ENCODE measurements at places on chromosomes 16 and 17.

- DNase-seq, result no peak
These were observed 178.1 kb upstream of the TOX3 start for GRCh38 chr16:52725043-52725442.

DNA sequence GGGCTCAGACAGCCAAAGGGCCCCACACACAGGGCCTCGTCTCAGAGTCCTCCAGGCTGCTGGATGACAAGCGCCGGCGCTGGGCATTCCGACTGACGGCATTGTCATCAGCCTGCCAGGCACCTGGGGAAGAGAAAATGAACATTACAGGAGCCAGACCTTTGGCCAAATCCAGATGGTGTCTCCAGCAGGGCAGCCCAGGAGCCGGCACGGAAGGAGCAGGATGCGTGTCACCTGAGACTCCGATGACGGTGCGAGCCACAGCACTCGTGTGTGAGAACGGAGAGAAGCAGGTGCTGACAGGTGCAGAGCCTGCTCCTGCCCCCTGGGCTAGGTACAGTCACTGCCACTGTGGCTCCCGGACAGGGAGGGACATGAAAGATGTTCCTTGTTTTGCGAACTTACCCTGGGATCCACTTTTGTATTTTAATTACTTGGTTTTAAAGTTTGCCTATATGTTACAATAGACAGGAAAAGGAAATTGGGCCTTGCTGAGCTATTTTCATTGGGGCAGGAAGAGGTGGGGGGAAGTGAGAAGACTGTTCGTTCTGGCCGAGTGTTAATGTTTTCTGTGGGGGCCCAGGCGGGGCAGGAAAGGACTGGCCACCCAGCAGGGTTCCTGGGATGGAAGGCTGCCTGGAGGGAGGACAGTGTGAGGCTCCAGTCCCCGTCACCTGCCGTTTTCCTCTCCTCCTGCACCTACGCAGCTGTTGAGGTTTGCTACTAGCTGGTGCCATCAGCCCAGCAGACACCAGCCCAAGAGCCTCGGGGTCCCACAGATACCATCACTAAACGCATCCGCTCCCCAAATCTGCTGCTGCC is 4.4 kb upstream of the FOXJ1 start:
- DNase-seq, result no peak

GRCh38 chr16:58509256-58510096 is 5.8 kb upstream of the SETD6 start:
- no peak for DNase-seq

DNA sequence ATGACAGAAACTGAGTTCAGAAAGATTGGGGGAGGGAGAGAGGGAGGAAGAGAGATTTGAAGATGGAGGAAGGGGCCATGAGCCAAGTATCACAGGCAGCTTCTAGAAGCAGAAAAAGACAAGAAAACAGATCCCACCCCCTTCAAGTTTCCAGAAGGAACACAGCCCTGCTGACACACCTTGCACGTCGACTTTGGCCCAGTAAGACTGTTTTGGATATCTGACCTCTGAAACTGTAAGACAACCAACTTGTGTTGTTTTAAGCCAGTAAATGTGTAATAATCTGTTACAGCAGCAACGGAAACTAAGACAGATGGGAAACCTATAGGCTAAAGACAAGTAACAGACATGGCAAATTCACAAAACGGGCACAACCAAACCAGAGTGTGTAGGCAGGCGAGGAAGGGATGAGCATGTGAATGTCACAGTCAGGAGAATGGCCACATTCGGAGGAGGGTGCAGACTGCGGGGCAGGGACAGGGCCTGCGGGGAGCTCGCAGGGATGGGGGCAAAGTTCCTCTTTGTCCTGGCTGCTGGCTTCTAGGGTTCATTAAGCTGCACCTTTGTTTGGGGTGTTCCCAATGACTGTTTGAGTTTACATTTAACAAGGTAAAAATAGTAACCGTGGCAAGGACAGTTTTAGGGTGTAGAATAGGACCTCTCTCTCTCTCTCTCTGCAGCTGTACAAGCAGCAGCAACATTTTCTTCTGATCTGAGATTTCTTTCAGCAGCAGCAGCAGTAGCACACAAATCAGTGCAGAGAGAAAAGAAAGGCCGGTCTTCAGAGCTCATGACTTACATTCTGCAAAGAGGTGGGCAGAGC is 18.3 kb upstream of the ATP2C2 start:
- DNase-seq, result no peak

DNA sequence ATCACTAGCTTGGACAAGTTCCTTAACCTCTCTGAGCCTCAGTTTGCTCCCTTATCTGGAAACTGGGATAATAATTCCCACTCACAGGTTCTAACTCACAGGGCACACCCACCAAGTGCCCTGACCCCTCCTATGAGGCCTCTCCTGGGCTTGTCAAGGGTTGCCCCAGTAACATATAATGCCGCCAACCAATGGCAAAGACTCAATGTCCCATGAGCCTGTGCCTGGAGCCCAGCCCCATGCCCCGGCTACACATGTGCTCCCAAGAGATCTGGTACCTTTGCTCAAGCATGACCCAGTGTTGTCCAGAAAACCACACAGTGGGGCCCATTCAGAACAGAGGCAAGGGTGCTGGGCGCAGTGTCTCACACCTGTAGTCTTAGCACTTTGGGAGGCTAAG is 8.5 kb upstream of the FBXL19 start:
- no peak for DNase-seq

DNA sequence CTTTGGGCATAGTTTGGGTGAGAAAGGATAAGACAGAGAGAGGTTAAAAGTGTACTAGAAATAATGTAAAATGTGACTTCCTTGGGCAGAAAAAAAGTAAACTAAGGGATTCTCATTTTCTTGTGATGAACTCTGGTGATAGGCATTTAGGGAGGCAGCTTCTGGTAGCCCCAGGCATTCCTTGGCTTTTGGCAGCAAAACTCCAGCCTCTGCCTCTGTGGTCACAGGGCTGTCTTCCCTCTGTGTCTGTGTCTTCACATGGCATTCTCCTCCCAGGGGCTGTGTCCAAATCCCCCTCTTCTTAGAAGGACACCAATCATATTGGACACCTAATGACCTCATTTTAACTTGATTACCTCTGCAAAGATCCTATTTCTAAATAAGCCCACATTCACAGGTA is 54.7 kb downstream of the HS3ST3B1 start:
- DNase-seq, result no peak

GRCh38 chr17:80829166-80829813 is 162.4 kb upstream of the CHMP6 start:
- DNase-seq, result no peak

DNA sequence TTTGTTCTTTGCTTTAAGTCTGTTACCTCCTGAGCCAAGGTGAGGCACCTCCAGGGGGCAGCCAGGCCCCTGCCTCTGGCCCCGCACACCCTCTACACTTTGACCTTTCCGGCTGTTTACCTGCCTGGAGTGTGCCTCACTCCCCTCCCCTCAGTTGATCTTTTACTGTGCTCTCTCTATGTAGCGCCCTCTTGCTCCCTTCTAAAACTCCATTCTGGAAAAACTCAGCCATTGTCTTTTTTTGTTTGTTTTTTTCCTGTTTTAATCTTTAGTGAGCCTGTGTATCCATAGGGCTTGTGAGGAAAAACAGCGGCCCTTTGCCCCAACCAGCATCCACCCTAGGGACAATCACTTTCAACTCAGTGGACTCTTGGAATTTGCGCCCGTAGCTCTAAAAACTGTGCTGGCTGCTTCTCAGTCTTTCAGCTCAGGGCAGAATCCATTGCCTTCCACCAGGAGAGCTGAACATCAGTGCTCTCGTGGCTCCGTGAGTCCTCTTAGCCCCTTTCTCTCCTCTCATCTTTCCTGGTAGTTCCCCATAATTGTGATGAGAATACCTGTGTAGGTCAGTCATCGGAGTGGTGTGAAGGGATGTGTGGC is 4.3 kb downstream of the AMDHD2 start:
- no peak for DNase-seq

- DNase-seq, result peak; percentile 47
These were observed 221.0 kb downstream of the CCDC182 start for GRCh38 chr17:57523926-57524632.

GRCh38 chr17:66491213-66491612 is 188.8 kb downstream of the PRKCA start:
- DNase-seq, result no peak

DNA sequence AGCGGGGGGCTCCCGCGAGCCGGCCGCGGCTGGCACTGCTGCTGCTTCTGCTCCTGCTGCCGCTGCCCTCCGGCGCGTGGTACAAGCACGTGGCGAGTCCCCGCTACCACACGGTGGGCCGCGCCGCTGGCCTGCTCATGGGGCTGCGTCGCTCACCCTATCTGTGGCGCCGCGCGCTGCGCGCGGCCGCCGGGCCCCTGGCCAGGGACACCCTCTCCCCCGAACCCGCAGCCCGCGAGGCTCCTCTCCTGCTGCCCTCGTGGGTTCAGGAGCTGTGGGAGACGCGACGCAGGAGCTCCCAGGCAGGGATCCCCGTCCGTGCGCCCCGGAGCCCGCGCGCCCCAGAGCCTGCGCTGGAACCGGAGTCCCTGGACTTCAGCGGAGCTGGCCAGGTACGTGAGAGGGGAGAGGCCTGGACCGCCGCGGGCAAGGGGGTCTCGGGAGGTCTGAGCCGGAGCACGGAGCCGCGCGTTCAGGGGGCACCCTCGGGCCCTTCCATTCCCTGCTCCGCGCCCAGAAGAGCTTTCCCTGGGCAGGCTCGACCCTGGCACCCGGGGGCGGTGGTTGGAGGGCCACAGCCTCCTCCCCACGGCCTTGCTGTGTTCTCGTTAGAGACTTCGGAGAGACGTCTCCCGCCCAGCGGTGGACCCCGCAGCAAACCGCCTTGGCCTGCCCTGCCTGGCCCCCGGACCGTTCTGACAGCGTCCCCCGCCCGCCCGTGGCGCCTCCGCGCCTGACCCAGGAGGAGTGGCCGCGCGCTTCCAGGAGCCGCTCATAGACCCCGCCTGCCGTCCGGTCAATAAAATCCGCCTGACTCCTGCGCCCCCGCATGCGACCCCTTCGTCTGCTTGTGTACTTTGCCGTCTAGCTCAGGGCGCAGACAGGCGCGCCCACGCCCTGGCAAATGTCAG is 591 bp downstream of the NPW start:
- no peak for DNase-seq

GRCh38 chr17:13353590-13353989 is 248.1 kb downstream of the HS3ST3A1 start:
- DNase-seq, result no peak

GRCh38 chr17:55622547-55622946 is 100.1 kb downstream of the TMEM100 start:
- peak; percentile 39 for DNase-seq

DNA sequence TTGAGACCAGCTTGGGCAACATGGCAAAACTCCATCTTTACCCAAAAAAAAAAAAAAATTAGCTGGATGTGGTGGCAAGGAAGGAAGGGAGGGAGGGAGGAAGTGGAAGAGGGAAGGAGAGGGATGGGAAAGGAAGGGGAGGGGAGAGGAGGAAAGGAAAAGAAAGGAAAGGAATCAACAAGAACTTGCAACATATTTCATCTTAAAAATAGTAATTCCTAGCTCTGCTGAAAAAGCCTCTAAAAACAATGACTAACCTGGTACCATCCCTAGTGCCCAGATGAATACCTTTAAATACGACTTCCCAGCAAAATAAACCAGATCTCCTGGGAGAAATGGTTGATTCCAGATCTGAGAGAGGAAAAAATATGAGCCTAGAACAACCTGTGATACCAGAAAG is 27.1 kb upstream of the MNT start:
- no peak for DNase-seq

DNA sequence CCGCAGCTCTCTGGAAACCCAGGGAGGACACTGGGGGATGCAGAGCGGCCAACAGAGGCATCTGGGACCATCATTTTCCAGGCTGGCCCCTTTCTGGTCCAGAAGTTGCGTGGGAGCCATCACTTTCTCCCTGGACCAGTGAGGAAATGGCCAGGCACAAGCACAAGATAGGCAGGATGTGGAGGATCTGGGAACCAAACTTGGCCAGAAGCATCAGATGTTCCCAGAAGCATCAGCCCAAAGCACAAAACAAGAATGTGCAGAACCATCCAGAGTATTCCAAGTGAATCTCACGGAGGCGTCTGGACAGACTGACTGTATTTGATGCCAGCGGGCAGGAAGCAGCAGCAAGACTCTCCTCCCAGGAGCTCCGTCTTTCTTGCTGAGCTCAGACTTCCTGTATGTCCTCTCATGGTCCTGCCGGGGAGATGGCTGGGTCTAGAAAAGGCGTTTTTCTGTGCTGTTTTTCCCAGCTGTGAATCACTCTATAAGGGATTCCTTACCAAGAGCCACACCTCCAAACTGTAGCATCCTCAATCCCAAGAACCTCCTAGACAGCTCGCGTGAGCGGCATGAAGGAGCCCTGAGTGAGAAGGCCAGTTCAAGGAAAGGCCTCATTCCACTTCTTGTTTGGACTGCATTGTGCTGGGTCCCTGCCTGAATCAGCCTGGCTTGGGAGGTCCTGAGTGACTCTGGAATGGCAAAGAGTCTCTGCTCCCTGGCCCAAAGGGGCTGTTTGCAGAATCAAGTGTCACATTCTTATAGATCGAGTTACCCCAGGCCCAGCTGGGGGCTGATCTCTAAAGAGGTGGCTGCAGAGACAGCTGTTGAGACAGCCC is 49.5 kb upstream of the MTSS2 start:
- peak; percentile 71 for DNase-seq

DNA sequence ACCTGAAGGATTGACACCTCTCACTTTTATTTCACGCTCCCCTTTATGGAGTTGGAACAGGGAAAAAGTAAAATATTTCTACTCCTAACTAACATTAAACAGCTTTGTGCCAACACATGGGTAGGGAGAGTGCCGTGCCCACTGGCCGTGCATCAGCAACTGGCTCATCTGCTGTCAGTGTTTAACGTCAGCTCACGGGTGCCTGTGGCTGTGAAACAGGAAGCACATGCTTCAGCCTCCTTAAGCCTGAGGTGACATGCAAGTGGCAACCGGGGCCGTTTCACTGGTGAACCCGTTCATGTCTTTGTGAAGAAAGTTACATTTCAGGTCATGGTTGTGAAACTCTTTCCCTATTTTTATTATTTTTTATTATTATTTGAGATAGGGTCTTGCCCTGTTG is 3.2 kb downstream of the SPG7 start:
- DNase-seq, result no peak

DNA sequence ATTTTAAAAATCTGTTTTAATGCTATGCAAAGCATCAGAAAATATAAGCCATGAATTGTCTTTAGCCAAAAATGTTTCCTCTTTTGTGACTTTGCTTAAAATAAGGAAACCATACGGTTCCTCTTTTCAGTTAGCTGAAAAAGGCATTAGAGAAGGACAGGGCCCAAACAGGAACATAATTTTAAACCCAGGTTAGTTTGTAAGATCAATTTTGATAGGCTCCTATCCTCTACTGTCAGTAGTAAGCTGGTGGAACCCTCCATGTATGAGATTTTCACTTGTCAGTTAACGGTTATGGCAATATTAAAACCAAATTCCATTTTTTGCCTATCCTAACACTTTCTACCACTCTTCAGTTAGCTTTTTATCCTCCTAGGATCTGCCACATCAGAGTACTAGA is 4.3 kb downstream of the EVI2B start:
- DNase-seq, result no peak

DNA sequence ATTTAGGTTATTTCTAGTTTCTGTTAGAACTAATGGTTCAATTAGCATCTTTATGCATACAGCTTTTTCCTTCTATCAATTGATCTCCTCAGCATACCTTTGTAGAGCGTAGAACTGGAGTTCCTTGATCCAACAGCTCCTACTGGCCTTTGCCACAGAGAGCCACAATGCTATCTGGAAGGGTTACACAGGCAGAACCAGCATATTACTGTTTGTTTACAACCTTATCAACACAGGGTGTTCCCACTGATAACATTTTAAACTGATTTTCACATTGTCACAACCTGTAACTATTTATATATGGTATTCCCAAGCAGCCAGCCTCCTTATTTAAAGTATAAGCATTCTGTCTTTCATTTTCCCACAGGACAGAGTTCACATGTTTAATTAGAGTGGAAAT is 382.2 kb downstream of the MAF start:
- no peak for DNase-seq

Measured in choroid plexus epithelial cell (primary cell).